NK-92 treated with Interleukin-12 subunit alpha and Interleukin-12 subunit beta, amount 100 ng/mL, for 24 hours (cell line): ENCODE measurements at places on chromosomes 11 and 22.

GRCh38 chr11:126054408-126054807 lies 8.3 kb downstream of the CDON start:
- DNase-seq = no peak

DNA sequence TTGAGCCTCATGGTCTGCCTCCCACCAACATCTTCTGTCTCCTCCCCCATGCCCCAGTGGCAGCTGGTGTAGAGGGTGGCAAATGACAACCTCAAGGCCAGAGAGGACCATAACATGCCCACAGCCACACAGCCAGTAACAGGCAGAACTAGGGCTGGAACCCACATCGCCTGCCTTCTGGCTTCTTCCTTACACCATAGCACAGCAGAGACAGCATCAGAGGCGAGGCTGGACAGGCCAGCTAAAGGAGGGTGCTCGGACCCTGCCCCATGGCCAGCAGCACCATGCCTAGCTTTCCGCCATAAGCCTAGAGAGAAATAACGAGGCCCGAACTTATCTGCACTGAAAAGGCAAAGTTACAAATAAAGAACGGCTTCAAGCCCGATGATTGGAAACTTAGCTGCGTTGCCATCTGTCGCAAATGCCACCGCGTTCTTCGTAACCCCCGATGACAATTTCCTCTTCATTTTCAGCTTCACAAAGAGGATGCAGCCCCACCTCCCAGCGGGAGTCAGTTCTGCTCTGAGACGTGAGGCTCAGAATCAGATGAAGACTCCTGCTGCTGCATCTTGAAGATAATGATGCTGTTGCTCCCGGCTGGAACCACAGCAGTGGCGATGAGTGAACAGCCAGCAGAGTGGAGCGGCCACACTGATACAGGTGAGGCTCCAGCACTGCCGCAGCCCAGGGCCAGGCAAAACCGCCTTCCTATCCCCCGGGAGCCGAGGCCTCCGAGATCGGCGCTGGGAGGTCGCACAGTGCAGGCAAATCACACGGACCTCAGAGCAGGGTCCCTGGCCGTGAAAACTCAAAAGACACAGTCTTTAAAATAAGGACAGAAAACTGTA lies 73.8 kb upstream of the RTL6 start:
- no peak for DNase-seq

DNA sequence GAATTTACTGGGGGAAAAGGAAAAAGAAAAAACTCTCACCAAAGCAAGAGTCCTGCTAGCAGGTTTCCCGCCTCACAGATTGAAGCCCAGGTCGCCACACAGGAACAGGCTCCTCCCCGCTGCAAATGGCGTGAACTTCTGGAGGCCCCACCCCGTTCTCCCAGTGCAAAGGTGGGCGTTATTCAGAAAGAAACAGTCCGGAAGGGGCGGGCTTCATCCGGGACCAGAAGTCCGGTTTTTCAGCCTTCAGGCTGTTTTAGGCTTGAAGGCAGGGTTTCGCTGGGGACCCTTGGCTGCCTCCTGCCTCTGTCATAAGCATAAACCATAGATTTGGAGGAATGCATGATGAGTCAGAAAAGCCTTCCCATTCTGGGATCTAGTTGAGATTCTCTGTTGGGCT lies 148.3 kb upstream of the POU2AF2 start:
- DNase-seq = no peak

- no peak for DNase-seq
Measured at GRCh38 chr11:104836691-104837090, 61.6 kb downstream of the CASP12 start.

DNA sequence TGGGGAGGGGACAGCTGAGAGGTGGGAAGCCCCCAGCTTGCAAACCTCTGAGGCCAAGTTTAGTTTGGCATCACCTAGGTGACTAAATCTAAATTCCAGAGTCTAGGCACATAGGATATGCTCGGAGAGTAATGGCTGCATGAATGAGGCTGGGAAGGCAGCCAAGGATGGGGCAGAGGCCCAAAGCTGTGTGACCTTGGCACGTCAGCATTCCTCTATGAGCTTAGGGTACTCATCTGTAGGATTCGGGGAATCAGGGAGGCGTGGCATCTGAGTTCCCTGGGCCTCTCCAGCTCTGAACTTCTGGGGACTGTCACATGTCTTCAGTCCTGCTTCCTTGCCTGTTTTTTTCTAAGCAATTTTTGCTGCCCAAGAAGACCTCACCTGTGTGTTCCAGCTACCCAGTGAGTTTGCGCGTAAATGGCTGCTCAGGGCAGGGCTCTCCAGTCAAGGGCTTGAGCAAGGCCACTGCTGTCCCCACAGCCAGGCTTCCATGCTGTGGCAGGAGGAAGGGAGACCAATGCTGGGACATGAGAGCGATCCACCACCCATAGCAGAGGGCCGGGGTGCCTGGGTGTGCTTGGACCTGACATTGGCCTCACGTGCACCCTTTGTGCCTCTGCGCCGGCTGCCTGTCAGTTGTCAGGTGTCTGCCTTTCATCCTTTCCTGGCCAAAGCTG lies 13.9 kb downstream of the DAGLA start:
- no peak for DNase-seq

GRCh38 chr22:41305646-41306045 lies 4.3 kb downstream of the ZC3H7B start:
- DNase-seq = no peak

GRCh38 chr11:127943763-127944162 lies 643.6 kb downstream of the ETS1 start:
- no peak for DNase-seq

GRCh38 chr11:27277843-27278242 lies 85.2 kb downstream of the CCDC34 start:
- no peak for DNase-seq

- no peak for DNase-seq
Measured at GRCh38 chr22:35308480-35309021, 8.9 kb downstream of the TOM1 start.

- no peak for DNase-seq
Measured at GRCh38 chr11:65107078-65107477, 4.6 kb upstream of the TM7SF2 start.

DNA sequence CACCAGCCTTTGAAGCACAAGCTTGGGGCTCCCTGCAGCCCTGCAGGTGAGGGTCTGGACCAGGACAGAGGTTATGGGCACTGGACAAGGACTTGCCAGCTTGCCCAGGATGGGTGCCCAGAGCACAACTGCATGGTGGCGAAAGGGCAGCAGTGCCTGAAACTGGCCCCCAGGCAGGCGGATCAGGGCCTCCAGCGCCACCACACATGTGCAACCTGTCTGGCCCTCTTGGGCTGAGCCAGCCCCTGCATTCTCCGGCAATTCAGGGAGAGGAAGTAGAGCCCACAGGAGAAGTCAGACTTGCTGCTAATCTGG lies 18.8 kb downstream of the MB start:
- DNase-seq = no peak

DNA sequence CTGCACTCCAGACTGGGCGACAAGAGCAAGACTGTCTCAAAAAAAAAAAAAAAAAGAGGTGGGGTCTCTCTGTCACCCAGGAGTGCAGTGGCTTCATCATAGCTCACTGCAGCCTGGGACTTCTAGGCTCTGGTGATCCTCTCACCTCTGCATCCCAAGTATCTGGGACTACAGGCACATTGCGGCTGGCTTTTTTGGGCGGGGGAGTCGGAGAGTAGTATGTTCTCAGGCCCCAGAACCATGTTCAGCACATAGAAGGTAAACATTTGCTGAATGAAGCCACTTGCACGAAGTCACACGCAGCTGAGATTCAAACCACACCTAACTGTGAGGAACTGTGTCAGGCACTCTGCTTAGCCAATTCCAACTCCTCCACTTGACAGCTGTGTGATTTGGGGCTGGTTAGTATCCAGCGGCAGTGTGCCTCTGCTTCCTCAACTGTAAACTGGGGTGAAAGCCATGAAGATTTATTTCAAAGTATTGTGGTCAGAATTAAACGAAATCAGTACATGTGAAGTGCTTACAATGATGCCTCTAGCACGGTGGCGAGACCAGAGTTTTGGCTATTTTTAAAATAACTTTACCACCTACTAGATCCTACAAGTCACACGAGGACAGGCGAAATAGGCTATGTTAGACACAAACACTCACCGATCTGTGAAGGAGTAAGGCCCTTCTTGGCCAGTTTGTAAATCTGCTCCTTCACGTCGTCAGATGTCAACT lies 789 bp downstream of the RPS13 start:
- no peak for DNase-seq

DNA sequence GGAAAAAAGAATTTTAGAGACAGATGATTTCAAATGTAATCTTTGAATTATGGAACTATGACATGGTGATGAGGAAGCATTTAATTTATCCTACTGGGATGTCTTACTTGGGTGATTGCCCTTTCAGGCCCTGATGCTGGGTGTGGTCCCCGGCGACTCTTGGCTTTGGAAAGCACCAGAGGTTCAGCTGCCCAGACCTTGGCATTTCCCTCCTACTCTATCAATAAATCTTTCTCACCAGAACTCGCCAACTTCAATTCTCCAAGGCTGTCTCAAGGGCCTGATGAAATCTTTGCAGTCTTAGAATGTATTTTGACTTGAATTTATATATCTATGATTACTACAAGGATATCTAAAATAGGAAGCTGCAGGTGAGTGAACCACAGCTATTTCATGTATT lies 18.5 kb upstream of the OR4D5 start:
- no peak for DNase-seq

GRCh38 chr11:34055218-34056000 lies 3.9 kb downstream of the CAPRIN1 start:
- DNase-seq = no peak

- DNase-seq = no peak
Measured at GRCh38 chr11:111456859-111457730, 55.1 kb downstream of the BTG4 start.

DNA sequence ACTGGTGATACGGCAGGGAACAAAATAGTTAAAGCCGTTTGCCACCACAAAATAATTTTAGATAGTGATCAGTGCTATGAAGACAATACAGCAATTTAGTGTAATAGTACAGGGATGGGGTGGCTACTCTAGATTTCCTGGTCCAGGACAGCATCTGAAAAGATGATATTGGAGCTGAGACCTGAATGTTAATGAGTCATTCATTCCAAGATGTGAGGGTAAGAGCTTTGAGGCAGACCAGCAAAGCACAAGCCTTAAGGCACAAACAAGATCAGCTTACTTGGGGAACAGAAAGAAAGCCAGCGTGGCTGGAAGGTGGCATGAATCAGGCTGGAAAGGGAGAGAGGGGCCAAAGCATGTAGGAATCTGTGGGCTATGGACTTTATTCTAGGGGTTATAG lies 132.3 kb downstream of the TRIM44 start:
- no peak for DNase-seq

GRCh38 chr11:44938066-44938691 lies 12.5 kb downstream of the TP53I11 start:
- DNase-seq = no peak

DNA sequence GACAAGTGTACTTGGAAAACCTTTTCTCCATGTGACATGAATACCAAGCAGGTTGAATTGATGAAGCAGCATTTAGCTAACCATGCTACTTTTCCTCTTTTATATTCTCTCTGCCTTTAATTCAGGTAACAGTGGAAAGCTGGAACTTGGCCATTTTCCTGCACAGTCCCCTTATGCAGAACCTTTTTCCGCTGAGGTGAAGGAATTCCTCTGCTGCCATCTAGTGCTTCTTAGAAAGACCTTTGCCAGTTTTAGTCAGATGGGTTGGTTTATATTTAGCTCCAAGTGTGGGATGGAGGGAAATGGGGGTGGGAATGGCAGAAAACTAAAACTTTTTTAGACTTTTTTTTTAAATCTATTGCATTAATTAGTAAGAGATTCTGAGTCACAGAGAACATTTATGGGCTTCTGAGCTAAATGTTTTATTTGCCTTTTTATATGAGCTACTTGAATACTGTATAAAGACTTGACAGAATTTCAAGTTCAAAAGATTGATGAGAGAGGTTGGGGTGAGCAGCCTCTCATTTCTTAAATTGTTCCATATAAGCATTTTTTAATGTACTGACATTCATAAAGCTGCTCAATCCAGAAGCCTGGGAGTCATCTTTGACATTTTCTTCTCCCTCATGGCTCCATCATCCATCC lies 153.9 kb upstream of the ZC3H12C start:
- no peak for DNase-seq

GRCh38 chr11:68584097-68584496 lies 100.2 kb upstream of the GAL start:
- no peak for DNase-seq

- DNase-seq = no peak
Measured at GRCh38 chr11:125624756-125625213, at the start of gene CHEK1. CHEK1 (plus strand) TSS chr11:125625163; CDS start chr11:125626769, 1,606 bp downstream.

DNA sequence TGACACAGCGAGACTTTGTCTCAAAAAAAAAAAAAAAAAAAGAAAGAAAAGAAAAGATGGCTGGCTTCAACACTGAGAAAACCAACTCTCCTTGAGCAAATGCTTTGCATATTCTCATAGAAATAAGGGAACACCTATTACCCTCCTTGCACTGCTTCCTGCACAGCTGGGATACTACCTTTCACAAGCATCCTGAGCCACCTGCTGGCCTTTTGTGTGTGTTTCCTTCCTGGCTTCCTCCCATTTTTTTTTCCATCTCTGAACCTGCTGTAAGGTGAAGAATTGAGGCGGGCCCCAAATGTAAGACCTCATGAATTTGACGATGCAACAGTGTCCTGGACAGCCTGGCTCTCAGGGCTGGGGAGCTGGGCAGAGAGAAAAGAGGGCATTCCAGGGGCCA lies 1.9 kb upstream of the RFPL3 start:
- no peak for DNase-seq

DNA sequence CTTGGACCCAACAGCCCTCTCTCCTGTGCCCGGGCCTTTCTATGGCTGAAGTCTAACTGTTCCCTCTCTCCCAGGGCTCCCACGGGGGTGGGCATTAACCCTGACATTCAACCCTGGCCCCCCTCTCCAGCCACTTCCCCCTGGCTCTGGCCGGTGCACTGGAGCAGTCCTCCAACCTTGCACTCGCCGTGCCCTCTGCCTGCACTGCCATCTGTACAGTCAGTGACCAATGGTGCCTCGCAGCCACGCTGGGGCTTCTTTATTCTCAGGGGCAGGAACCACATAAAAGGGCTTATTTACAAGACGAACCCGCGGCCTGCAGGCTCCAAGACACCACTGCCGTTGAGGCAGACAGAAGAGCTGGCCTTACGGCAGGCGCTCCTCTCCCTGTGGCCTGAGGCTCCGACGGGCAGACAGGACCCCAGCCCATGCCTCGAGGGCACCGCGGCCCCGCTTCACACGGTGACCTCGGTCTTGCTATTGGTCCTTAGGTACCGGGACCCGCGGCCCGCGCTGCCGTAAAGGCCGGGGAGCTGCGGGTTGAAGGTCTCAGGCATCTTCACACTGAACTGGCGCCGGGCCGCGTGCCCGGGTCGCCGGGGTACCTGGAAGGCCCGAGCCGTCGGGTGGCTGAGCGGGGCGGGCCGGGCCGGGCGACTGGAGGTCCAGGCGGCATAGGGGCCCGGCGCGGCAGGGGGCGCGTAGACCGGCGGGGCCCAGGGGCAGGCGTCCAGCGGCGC lies 5.4 kb downstream of the SHISA8 start:
- DNase-seq = no peak
